Activated CD8-positive, alpha-beta memory T cell treated with anti-CD3 and anti-CD28 coated beads, Interleukin-2, amount 50 U/mL, for 48 hours (primary cell): ENCODE measurements at places on chromosomes 1 and 21.

- no peak for DNase-seq
These were observed at the start of gene SGIP1 for GRCh38 chr1:66533804-66534740. SGIP1 (plus strand) TSS chr1:66534153; CDS start chr1:66534359, 206 bp downstream.

GRCh38 chr1:116564426-116564825 is 6.4 kb downstream of the CD58 start:
- DNase-seq = no peak

- no peak for DNase-seq
These were observed 54.4 kb upstream of the KCND3 start for GRCh38 chr1:112043901-112044300.

GRCh38 chr1:78607334-78607927 is 12.8 kb upstream of the IFI44L start:
- DNase-seq = no peak

GRCh38 chr1:169133801-169134502 is 27.5 kb downstream of the ATP1B1 start:
- no peak for DNase-seq

DNA sequence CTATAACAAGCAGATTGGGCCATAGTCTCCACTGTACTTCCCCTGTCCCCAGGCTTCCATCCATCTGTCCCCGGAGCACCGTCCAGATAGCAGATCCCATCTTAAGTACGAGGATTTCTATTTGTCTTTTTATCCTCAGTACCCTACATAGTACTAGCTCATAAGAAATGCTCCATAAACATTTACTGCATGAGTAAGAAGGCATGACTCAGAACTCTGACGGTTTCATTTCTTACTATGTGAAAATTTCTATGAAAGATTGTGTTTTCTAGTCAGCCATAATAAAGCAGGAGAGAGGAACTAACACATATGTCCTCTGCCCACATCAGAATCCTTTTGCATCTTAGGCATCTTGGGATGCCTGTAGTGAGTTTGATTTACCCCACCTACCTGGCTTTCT is 49.5 kb downstream of the CHD1L start:
- no peak for DNase-seq

DNA sequence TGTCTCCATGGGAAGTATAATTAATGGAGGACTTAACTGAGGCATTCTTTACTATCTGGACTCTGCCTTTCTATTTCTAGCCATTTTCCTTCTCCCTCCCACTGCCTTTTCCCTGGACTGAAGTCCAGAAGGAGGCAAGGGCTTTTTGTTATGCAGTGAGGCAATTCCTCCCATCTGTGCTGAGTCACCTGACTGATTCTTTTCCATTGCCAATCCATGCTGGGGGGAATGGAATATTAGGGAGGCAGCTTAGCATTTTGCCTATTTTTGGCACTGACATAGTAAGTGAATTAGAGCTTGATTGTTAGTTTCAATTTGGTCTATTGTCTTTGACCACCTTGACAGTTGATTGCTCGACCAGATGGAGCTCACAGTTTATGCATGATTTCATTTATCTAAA is 1000.6 kb upstream of the PRMT6 start:
- DNase-seq = no peak

- DNase-seq = no peak
These were observed 3.5 kb downstream of the YOD1 start for GRCh38 chr1:207047505-207047904.

GRCh38 chr1:47688461-47689296 is 250.8 kb downstream of the FOXD2 start:
- DNase-seq = peak; percentile 13

DNA sequence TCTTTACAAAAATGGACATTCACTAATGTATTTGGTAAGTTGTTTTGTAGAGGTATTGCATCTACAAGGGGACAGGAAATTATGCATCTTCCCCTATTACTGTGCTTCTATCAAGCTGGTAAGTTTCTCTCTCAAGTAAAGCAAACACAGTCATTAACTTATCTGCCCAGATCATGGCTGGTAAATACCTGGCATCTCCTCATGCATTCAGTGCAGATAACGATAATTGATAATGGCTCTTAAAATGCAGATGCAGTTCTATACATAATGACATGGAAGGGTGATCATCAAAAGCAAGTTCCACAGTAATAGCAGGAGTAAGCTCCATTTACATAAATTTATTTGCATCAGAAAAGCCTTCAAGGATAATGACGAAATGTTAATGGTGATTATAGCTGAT is 122.4 kb downstream of the SIPA1L2 start:
- DNase-seq = no peak

- no peak for DNase-seq
These were observed 23.8 kb upstream of the IFNAR1 start for GRCh38 chr21:33300701-33301631.

- DNase-seq = no peak
These were observed 37.3 kb upstream of the F3 start for GRCh38 chr1:94578856-94579255.

- no peak for DNase-seq
These were observed 461.1 kb downstream of the DSCAM start for GRCh38 chr21:40385883-40386282.

DNA sequence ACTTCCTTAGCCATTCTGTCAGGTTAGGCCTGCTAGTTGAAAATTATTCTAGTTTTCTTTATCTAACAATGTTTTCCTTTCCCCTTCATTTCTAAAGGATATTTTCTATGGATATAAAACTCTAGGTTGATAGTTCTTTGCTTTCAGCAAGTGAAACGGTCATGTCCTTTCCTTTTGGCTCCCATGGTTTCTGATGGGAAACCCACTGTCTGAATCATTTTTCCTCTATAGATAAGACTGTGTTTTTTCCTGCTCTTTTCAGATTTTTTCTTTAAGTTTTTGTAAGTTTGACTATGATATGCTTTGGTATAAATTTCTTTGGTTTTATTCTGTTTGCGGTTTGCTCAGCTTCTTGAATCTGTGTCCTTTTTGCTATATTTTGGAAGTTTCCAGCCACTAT is 800.9 kb downstream of the USP25 start:
- DNase-seq = no peak

GRCh38 chr1:204507317-204508105 is 8.7 kb upstream of the MDM4 start:
- DNase-seq = no peak

GRCh38 chr1:145785547-145785946 is 38.3 kb downstream of the RNF115 start:
- DNase-seq = no peak

DNA sequence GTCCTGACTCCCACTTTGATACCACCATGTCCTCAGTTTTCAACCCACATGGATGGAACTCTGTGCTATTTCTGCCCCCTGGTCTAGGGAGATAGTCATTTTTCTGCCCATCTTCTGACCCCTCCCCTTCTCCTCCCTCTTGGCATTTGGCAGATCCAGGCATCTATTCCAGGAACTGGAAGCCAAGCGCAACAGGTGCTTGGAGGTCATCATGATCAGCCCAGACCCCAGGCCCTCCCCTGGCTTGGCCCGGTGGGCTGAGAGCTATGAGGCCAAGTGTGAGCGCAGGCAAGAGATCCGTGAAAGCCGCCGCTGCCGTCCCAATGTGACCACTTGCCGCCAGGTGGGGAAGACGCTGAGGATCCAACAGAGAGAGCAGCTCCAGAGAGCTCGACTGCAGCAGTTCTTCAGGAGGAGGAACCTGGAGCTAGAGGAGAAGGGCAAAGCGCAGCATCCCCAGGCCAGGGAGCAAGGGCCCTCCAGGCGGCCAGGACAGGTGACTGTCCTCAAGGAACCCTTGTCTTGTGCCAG is 4.0 kb downstream of the TRAF3IP3 start:
- no peak for DNase-seq

DNA sequence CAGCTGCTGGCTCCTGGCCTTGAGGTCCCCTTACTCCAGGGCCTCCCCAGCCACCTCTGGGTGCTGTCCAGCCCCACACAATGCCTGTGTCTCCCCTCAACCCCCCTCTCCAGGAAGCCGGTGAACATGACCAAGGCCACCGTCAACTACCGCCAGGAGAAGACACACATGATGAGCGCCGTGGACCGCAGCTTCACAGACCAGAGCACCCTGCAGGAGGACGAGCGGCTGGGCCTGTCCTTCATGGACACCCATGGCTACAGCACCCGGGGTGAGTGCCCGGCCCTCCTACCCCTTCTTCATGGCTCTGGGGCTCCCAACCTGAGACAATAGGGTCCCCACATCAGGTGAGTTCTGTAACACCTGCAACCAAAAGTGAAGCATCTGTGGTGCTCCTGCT is 55.4 kb downstream of the PTPRU start:
- no peak for DNase-seq

DNA sequence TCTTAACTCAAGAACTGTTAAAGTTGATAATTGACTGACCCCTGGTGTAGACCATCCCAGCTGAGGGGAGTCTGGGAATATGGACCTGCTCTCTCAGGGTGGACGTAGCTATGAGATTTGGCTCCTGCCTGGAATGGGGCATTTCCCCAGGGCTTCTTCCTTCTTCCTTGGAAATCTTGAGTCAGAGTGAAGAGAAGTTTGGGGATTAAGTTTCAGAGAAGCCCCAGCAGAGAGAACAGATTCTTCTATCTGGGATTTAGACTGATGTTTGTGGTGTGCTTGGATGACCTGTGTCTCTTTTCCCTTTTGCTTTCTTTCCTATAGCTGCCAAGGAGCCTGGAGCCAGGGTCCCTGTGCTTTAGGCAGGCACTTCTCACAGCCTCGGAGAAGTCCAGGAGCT is 13.2 kb downstream of the AKR1A1 start:
- no peak for DNase-seq

DNA sequence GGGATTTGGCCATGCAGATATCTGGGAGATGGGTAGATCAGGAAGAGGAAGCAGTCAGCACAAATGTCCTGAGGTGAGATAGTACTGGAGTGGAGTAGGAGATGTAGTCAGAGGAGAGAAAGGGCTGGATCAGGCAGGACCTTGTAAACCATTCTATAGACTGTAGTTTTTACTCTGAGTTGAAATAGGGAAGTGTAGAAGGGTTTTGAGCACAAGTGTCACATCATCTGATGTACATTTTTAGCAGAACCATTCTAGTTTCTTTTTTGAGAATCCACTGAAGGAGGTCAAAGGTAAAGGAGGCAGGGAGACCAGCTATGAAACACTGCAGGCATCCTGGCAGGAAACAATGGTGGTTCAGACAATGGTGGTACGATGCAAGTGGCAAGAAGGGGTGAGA is 194.6 kb upstream of the RRP15 start:
- no peak for DNase-seq

DNA sequence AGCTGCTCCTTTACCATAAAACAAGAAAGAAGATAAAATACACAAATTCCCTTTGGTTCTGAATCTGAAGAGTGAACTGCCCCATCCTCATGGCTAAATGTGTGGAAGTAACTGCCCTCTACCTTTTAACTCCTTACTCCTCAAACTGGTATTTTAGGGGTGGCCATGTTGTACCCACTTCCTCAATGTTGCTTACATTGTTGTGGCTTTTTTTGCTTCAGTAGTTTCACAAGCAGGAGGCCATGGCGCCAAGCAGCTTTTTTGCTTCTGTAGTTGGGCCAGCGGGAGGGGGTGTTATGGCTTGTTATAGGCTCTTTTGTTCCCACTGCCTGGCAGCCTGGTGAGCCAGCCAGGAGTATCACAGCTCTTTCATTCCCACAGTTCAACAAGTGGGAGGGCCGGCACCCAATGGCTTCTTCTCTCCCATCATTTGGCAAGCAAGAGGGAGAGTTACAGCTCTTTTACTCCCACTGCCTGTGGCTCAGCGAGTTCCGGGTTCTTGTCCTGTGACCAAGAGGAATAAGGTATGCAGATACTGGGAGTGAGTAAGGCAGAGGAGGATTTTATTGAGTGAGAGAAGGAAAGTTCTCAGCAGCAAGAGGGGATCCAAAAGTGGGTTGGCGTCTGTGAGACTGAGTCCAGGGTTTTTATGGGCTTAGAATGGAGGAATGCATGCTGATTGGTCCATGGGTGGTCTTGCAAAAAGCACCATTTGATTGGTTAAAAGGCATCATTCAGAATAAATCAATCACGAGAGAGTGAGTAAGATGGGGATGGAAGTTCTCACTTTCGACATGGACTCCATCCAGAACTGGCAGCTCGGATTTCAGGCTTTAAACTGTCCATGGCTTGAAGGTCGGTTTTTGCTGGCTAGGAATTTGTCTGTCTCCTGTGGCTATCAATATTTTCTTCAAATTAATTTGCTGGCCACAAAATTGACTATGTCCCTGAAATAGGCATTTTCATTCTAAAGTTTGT is 429.6 kb downstream of the HLX start:
- DNase-seq = no peak

DNA sequence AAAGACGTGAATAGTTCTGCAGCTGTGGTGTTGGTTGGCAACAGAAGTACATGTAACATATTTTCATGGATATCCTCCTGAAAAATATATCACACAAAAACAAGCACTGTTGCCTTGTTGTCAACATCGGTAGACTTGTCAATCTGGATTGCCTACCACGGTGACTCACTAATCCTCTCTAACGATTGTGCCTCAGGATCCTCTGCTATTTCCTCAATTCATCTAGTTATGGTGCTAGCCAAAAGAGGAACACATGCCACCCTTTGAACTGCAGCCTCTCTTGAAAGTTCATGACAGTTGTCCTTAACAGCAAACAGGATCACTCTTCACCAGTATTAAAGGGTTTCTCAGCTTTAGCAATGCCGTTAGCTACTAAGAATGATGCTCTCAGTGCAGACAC is 25.7 kb downstream of the RASAL2 start:
- DNase-seq = no peak

GRCh38 chr21:17372200-17372599 is 140.6 kb upstream of the CXADR start:
- no peak for DNase-seq

- no peak for DNase-seq
These were observed 20.6 kb downstream of the CCDC190 start for GRCh38 chr1:162840250-162840839.

DNA sequence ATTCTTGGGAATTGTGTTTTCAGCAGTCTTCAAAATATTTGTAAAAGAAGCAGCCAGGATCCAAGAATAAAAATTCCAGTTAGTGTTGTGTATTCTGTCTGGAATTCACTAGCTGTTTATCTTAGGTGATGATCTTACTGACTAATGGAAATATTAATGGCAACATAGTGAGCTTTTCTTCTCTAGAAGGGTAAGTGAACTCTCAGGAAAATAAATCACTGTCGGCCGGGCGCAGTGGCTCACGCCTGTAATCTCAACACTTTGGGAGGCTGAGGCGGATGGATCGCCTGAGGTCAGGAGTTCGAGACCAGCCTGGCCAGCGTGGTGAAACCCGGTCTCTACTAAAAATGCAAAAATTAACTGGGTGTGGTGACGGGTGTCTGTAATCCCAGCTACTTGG is 87.4 kb upstream of the KIF1B start:
- DNase-seq = no peak

DNA sequence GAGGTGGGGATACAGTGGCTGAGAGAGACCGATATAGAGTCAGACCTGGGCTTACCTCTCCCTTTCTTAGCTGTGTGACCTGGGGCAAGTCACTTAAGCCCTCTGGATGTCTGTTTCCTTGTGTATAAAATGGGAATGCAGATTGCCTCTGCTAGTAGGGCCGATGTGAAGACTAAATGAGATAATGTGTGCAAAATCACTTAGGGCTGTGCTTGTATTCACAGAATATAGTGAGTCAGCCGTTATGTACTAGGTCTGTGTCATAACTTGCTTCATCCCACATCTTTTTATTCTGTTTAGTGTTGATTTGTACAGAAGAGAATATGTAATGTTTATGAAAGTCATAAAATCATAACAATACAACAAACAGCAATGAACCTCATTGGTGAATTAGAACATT is 56.0 kb downstream of the PTPRU start:
- no peak for DNase-seq
